ENCODE measurements at places on chromosomes 11 and 22.
A peak's percentile ranks its signal among the peaks of the same experiment; 100 is the strongest.

- H3K27me3 ChIP-seq = no peaks in the 10 kb centered on the region
- H3K27ac ChIP-seq = no peak overlapping the region
- peak overlapping the region; percentile 47 for H3K4me3 ChIP-seq
- H3K36me3 ChIP-seq = no peaks in the 10 kb centered on the region
- peaks cover 35% of the 10 kb centered on the region for H3K4me1 ChIP-seq
Measured at GRCh38 chr22:39244136-39244495, 666 bp downstream of the PDGFB start.

DNA sequence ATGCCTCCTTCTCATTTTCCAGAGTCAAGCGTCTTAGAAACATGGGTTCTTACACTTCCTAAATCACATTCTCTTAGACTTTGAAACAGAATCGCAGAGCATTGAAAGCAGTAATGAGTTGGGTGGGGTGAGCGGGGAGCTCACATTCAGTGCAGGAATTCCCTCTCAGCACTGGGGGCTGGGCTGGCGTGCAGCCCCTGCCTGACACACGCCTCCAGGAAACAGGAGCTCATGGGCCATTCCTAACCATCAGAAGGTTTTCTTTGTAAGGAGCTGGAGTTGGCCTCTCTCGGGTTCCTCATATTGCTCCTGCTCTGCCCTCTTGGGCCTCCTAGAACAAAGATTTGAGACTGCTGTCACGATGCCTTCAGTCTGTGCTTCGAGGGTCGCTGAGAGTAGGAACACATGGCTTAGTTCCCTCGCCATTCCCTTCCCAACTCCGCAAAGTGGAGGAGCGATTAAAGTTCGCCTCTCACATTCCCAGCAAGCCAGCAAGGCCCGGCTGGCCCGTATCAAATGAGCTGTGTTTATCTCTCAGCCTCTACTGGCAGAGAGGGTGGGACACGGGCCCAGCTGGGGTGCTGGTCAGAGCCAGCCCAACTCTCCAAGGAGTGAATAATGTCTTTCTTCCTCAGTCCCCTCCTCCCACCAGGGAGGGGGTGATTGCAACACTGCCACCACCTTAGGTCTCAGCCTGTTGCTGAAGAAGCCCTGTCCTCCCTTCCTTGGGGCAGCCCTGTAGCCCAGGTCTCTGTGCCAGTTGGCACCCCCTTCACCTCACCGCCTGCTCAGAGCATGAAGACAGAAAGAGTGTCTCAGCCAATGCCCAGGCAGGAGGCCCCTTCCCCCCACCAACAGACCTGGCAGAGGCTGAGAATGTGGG is 10.4 kb downstream of the CHRDL2 start:
- H3K27me3 ChIP-seq = no peaks in the 10 kb centered on the region
- no peak overlapping the region for H3K27ac ChIP-seq
- no peak for DNase-seq
- no peak overlapping the region for H3K4me3 ChIP-seq
- H3K4me1 ChIP-seq = no peaks in the 10 kb centered on the region

DNA sequence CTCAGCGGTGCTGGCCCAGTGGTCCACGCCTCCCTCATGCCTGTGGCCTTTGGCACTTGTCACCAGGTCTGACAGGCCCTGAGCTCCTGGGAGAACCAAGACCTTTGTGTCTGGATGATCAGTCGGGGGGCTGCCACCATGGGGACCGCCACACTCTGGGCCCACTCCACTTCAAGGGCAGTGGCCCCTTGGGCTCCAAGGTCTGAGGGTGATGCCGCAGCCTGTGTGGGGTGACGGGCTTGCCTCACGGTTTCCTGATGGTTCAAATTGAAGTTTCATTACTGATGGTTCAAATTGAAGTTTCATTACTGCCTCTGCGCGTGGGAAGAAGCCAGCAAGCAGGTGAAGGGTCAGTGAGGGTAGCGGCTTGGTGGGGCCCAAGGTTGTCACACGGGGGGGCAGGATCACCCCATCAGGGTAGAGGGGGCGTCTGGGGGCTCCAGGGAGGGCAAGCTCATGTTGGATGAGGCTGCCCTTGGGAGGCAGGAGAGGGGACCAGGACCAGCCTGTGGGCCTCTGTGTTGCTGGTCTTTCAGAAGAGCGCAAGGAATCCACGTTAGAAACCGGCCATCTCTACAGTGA is 27.5 kb downstream of the TRMU start:
- H3K27ac ChIP-seq = no peak overlapping the region
- no peaks in the 10 kb centered on the region for H3K36me3 ChIP-seq
- H3K4me1 ChIP-seq = peaks cover 4% of the 10 kb centered on the region
- DNase-seq = no peak

DNA sequence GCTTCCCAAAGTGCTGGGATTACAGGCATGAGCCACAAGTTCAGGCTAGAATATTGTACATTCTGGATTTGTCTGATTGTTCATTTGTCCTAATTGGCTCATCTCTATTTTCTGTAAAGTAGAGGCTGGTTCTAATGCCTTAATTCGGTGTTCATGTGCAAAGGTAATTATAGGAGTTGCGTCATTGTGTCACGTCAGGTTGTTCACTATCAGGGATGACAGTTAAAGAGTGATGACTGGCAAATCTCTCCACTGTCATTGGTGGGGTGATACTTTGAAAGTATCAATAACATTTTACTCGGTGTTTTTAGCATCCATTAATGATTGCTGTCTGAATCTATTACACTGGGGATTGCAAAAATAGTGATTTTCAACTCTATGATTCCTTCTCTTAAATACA is 103.5 kb downstream of the HIPK3 start:
- H3K27me3 ChIP-seq = no peaks in the 10 kb centered on the region
- DNase-seq = no peak
- no peak overlapping the region for H3K27ac ChIP-seq
- H3K4me3 ChIP-seq = no peak overlapping the region
- no peaks in the 10 kb centered on the region for H3K36me3 ChIP-seq
- no peaks in the 10 kb centered on the region for H3K4me1 ChIP-seq

DNA sequence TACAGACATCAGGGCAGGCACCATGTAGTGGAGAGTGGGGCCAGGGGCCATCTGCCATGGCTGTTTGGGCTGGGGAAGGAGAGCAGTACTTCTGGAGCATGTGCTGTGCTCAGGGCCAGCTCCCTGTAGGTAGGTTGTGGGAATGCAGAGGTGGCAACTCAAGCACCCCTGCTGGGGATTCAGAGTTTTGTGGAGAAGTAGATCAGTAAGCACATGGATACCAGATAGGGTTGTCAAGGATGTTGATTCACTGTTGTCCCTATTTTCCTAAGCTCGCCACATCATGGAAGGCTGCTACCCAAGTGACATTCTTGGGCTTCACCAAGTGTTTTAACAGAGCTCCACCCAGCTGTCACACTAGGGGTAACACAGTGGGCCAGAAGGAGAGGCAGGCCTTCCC is 67.2 kb downstream of the BMAL1 start:
- H3K4me3 ChIP-seq = no peak overlapping the region
- peaks cover 10% of the 10 kb centered on the region for H3K4me1 ChIP-seq
- DNase-seq = no peak
- H3K27me3 ChIP-seq = no peaks in the 10 kb centered on the region

DNA sequence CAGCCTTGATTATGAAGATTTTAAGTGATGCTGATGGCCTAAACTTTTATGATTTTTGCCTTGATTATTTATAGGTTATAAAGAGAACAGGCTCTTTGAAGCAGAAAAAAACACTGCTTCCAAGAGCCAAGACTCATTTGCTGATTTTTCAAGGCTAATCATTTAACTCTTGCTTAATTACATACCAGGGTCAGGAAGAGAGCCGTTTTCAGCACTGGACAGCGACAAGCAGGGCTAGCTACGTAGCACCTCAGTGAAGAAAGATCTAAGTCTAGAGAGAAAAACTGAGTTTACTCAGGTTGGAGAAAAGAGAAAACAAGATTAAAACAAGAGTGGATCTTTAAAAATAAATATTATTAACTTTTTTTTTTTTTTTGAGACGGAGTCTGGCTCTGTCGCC is 615.4 kb upstream of the B3GAT1 start:
- H3K4me3 ChIP-seq = no peak overlapping the region
- H3K27ac ChIP-seq = no peak overlapping the region
- H3K27me3 ChIP-seq = no peaks in the 10 kb centered on the region
- no peaks in the 10 kb centered on the region for H3K4me1 ChIP-seq
- no peak for DNase-seq

GRCh38 chr22:49291781-49292180 is 535.9 kb downstream of the BRD1 start:
- no peak overlapping the region for H3K27ac ChIP-seq
- H3K4me3 ChIP-seq = no peak overlapping the region
- H3K27me3 ChIP-seq = no peaks in the 10 kb centered on the region

GRCh38 chr11:12402025-12402424 is 24.7 kb downstream of the PARVA start:
- no peak for DNase-seq
- H3K27me3 ChIP-seq = no peaks in the 10 kb centered on the region
- no peaks in the 10 kb centered on the region for H3K4me1 ChIP-seq
- H3K36me3 ChIP-seq = no peaks in the 10 kb centered on the region
- no peak overlapping the region for H3K4me3 ChIP-seq

DNA sequence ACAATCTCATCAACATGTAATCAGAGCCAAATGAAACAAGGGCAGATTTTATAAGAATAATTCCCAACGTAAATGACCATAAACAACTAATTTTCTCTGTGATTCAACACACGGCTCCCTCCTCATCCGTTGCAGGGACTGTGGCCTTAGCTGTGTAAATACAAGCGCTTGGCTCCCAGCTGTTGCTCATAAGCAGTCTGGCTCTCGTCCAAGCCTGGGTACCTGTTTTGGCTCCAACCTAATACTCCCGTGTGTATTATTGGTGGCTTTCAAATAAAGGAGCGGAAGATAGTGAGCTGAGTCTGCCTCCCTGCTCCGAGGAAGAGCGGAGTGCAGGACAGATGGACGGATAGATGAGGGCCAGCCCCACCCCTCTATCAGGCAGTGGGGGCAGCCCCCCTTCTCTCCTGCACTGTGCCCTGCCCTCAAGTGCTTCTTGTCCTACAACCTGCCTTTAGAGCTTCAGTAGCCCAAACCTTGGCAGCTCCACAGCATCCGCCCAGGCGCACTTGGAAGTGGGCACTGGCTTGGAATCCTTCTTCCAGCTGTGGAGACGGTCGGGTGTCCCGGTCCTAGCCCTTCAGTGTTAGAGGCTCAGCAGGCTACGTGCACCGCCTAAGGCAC is 670.9 kb downstream of the BRD1 start:
- no peaks in the 10 kb centered on the region for H3K27me3 ChIP-seq
- H3K4me1 ChIP-seq = no peaks in the 10 kb centered on the region
- H3K27ac ChIP-seq = no peak overlapping the region

DNA sequence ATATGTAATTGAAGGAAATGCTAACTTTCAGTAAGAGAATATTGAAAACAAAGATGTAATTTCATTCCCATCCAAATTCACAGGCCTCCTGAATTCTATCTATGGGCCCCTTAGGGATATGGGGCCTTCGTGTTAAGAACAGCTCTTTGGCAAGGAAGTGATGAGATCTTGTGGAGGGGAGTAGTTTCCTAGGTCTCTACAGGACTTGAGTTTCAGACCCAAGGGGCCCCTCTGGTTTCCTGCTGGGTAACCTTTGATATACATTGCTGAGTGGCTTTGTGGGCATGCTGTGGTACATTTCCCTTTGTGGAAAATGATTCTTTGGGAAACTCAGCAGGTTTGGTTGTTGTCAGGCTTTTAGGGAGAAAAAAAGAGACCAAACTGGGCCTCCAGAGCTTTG is 6.2 kb downstream of the STIM1 start:
- H3K27ac ChIP-seq = peak overlapping the region; percentile 22
- H3K4me1 ChIP-seq = peaks cover 70% of the 10 kb centered on the region
- H3K27me3 ChIP-seq = no peaks in the 10 kb centered on the region
- DNase-seq = no peak
- peak overlapping the region; percentile 32 for H3K4me3 ChIP-seq

DNA sequence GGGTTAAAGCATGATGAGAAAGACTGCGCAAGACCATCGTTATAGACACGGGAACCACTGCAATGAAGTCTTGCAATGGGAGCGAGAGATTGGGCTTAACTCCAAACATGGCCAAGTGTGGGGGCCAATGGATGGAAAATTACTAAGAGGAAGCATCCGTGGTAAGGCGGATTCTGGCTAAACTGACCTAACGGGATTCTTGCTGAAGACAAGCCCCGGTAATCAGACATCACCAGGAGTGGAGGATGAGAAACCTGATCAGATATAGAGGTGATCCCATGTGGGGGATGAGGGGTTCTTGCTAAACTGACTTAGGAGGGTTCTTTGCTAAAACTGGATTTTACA is 5.8 kb upstream of the SYNGR1 start:
- no peaks in the 10 kb centered on the region for H3K36me3 ChIP-seq
- H3K27me3 ChIP-seq = no peaks in the 10 kb centered on the region
- H3K27ac ChIP-seq = no peak overlapping the region
- no peak overlapping the region for H3K4me3 ChIP-seq
- DNase-seq = no peak
- H3K4me1 ChIP-seq = no peaks in the 10 kb centered on the region

DNA sequence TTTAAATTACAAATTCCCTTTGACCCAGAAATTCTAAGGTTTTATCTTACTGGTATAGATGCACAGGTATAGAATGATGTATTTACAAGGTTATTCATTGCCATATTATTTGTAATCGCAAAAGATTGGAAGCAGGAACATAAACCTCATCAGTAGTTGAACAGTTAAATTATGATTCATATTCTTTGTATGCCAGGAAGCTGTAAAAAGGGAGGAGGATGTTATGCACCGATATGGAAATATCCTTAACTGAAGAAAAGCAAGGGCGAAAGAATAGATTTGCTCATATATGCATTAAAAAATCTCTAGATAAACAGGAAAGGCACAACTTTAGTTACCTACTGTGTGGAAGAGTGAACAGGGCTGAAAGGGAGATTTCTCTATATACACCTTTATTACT is 36.7 kb downstream of the PPFIA1 start:
- no peak for DNase-seq
- no peak overlapping the region for H3K27ac ChIP-seq
- H3K4me3 ChIP-seq = no peak overlapping the region
- H3K27me3 ChIP-seq = no peaks in the 10 kb centered on the region

- no peak for DNase-seq
- H3K27me3 ChIP-seq = peaks cover 3% of the 10 kb centered on the region
- no peak overlapping the region for H3K27ac ChIP-seq
- no peaks in the 10 kb centered on the region for H3K36me3 ChIP-seq
- no peak overlapping the region for H3K4me3 ChIP-seq
- no peaks in the 10 kb centered on the region for H3K4me1 ChIP-seq
Measured at GRCh38 chr11:69721745-69722144, 17.9 kb upstream of the FGF19 start.

DNA sequence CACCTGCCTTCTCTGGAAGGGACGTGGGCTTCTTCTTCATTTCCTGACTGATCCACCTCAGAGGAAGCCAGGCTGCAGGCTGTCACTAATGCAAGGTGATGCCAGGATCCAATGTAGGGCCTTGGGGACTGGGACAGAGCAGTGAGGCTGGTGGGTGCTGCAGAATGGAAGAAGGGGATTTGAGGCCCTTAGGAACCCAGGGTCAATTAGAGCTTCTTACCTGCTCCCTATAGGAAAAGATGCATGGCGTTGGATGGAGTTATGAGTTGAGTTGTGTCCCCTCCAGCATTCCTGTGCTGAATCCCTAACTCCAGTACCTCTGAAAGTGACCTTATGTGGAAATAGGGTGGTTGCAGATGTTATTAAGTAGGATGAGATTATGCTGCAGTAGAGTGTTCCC is 190.4 kb downstream of the MIAT start:
- no peak overlapping the region for H3K27ac ChIP-seq
- H3K27me3 ChIP-seq = no peaks in the 10 kb centered on the region
- H3K4me3 ChIP-seq = no peak overlapping the region
- no peaks in the 10 kb centered on the region for H3K4me1 ChIP-seq
- H3K36me3 ChIP-seq = no peaks in the 10 kb centered on the region
